Mammary epithelial cell (primary cell): ENCODE measurements at places on chromosomes 4 and X.
A peak's percentile ranks its signal among the peaks of the same experiment; 100 is the strongest.

- DNase-seq, result no peak
These were observed 271 bp upstream of the FUNDC2 start for GRCh38 chrX:155026420-155026726.

- no peak for DNase-seq
These were observed at the start of gene ITGB1BP2 for GRCh38 chrX:71301195-71301924. TSS of gene ITGB1BP2 (plus strand) at chrX:71301750. CDS start at chrX:71301807, 57 bp downstream.

- DNase-seq, result peak; percentile 11
These were observed 190.3 kb upstream of the NR3C2 start for GRCh38 chr4:148632476-148632875.

DNA sequence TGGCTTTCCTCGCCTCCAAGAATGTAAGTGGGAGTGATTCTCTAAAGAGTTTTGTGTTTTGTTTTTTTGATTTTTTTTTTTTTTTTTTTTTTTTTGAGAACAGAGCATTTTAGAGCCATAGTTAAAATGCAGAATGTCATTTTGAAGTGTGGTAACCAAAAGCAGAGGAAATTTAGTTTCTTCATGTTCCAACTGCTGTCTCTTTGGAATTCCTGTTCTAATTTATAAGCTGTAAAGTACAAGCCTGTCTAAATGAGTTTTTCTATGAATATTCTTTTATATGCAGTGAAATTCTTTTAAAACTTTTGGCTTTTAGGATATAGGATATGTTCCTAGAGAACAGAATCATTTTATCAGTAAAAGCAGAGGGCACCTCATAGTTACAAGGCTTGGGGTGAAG lies 74.2 kb downstream of the KIT start:
- no peak for DNase-seq

DNA sequence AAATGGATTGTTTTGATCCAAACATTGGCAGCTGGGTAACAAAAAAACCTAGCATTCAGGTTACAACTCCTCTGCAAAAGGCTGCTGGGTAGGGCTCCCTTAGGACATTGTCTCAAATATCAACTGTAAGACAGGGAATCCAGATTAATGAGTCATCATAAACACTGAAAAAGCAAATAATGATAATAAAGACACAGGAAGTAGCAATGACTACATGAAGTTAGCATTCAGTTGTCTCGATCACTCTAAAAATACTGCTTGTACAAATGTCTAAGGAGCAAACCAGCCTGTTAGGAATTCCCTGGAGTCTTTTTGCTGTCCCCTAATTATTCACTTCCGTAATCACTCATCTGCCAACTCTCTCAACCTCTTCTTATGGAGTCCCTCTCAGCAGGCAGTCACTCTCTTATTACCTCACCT lies 259.2 kb downstream of the GPC3 start:
- peak; percentile 77 for DNase-seq

- no peak for DNase-seq
These were observed 5.5 kb upstream of the XAGE2 start for GRCh38 chrX:52363247-52363883.
